ENCODE measurements at places on chromosomes 4 and X.

DNA sequence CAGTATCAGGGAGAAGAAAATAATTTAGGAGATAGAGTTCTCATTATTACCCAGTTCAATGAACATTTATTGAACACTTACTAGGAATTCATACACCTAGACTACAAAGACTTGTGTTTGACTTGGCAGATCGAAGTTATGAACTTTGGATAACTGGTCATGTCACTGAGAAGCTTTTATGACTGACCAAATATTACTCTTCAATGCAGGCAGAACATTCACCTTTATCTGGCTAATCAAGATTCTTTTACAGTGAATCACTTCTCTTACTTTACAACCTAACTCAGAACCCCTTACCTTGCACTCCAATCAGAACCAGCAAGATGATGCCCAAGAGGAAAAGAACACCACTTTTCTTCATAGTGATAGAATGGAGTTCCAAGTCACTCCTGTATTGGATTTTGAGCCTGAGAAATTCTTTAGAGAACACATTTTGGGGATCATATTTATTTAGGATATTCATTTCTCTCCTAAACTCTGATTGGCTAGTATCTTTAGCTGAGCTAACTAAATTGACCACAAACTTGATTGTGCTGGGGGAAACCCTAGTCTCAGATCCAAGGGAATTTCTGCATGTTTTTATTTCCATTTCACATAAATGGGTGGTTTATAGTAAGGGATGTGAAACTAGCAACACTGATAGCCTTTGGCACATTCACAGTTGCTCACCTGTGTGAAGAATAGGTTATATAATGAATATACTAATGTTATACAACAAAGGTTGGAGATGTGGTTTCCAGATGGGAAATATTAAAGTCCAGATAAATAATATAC lies at the start of gene CXCL9:
Gene CXCL9 (minus strand): TSS at position 421 of the 774 bp plus-strand sequence. CDS start 60 bp downstream, at position 361.
- no peak for DNase-seq

- no peak for DNase-seq
Measured at GRCh38 chrX:55450259-55450658, 1.7 kb upstream of the MAGEH1 start.

GRCh38 chr4:93147524-93148212 lies 680.9 kb upstream of the ATOH1 start:
- DNase-seq = no peak

- DNase-seq = no peak
Measured at GRCh38 chr4:1715002-1715758, 3.1 kb upstream of the SLBP start.

DNA sequence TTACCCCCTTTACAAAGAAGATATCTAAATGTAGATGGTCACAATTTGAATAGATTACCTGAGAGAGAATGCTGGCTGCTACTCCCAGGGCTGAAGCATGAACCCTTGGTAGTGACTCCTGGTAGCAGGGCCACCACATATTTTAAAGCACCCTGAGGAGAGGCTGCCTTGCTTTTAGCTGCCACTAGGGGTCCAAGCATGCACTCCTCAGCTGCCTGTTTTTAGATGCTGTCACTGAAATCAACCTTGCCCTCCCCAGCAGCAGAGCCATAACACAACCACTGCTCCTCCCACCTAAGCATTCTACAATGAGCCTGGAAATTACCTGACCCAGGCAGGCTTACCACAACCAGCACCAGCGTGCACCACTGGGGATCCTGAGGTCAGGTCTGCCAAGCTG lies 850.9 kb downstream of the FAM133A start:
- no peak for DNase-seq

DNA sequence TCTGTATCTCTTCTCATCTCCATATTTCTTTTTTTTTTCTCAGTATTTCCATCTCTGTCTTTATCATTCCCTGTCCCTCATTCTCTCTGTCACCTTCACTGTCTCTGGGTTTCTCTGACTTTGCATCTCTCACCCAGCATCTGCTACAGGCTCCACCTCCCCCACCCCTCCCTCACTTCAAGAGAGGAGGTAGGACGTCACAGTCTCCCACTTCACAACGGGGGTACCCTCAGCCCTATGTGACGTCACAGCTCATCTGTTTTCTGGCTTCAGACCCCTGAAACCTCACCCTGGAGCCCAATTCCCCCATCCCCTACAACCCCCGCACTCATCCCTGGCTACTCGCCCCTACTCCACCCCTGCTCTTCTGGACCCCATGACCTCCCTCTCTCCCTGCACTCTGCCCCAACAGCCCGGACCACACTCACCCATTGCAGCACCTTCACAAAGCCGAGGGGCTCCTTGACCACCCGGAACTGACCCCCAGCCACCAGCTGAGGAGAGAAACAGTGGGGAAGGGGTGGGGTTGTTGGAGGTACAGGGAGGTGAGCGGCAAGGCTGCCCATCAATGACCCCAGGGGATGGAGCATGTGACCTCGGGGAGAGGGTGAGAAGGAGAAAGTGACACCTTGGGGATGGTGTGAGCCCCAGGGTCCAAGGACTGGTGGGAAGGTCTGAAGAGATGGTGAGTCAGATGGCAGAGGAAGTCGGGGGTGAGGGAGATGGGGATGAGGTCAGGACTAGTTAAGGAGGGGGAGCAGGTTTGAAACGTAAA lies 1.3 kb downstream of the SYP start:
- no peak for DNase-seq

GRCh38 chr4:70969076-70969475 lies 24.4 kb upstream of the DCK start:
- no peak for DNase-seq

- no peak for DNase-seq
Measured at GRCh38 chr4:13539619-13540445, 4.5 kb downstream of the NKX3-2 start.

- no peak for DNase-seq
Measured at GRCh38 chr4:111633663-111634266, 511.5 kb upstream of the FAM241A start.
